ENCODE measurements at places on chromosomes 5 and 9.
A peak's percentile ranks its signal among the peaks of the same experiment; 100 is the strongest.

DNA sequence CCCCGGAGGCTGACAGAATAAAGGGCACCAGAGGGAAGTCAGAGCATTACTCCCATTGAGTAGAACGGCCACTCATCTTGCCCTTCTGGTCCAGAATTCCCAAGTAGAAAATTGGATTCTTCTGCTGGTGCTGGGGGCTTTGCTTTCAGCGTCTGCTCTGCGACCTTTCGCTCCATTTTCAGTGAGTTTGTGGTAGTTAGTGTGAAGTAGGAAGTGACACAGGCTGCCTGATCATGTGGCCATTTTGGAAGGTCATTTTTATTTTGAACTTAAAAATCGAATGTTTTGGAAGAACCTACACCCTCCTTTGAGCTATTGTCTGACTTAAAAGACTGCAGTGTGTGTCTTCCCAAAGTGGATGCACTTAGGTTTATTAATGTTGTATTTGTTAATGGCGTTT lies 56.7 kb upstream of the FAM120AOS start:
- no peak for DNase-seq

- DNase-seq, result no peak
These were observed 1713.5 kb upstream of the ACO1 start for GRCh38 chr9:30670805-30671562.

GRCh38 chr5:55176176-55176818 lies 3.3 kb upstream of the CDC20B start:
- peak; percentile 30 for DNase-seq

DNA sequence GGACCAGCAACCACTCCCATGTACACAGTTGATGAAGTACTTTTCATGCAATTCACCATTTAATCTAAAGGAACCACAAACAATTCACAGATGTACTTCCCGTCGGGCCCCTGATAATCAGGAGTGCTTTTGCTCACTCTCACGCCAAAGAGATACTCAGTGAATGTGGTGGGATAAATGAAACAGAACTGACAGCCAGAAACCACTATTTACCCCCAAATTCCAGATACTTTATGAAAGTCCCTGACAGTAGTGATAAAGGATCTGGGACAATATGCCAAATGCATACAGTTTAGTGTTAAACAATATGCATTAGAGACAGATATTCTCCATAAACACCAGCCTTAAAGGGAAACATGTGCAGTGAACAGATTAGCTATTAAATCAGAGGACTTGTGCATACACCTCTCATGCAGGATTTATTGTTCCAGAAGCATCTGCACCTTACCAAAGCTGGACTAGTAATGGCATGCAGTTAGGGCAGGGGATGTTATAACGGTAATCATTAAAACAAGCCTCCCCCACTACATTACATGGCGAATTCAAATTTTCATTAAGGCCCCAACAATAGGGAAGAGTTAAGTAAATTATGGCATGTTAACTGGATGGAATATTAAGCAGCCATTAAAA lies 74.0 kb upstream of the SLC25A51 start:
- DNase-seq, result no peak

DNA sequence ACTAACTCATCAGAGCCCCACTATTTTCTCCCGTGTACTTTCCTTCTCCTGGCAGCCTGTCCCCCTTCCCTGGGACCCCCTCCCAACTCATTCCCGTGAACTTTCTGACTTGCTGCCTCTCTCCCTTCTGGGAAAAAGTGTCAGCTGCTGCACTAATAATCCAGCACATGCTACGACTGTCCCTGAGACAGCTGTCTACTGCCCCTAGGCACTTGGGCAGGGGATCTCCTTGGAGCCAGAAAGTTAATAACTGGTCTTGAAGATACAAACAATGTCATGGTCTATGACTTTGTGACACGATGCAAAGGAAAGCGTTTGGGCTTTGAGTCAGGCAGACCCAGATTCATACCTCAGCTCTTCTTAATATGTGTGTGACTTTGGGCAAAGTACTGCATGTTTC lies 10.1 kb upstream of the RNF183 start:
- DNase-seq, result no peak

GRCh38 chr5:157290981-157291711 lies 25.2 kb downstream of the CYFIP2 start:
- DNase-seq, result no peak

DNA sequence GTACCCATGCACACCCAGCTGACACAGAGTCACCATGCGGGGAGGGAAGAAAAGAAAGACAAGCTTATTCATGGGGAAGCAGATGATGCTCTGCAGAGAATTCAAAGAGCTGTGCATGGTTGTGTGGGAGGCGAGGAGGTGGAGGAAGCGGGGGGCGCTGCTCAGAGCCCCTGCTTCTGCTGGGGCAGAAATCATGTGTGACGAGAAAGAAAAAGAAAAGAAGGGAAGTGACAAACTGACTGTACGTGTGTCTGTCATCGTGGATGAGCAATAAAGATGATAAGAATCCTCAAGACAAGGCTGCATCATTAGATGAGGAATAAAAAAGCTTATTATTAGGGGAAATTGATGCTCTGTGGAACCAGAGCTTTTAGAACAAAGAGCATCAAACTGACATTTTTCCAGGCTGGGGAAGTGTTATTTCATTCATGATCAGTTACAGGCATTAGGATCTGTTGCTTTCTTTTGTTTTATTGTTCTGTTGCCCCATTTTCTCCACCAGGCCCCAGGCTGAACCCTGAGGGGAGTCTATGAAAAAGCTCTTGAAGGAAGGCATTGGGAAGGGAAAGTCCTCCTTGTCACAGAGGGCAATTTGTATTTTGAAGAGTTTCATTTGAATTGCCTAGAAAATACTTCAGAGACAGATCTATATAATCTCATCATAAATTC lies 20.3 kb upstream of the SH3RF2 start:
- DNase-seq, result no peak

DNA sequence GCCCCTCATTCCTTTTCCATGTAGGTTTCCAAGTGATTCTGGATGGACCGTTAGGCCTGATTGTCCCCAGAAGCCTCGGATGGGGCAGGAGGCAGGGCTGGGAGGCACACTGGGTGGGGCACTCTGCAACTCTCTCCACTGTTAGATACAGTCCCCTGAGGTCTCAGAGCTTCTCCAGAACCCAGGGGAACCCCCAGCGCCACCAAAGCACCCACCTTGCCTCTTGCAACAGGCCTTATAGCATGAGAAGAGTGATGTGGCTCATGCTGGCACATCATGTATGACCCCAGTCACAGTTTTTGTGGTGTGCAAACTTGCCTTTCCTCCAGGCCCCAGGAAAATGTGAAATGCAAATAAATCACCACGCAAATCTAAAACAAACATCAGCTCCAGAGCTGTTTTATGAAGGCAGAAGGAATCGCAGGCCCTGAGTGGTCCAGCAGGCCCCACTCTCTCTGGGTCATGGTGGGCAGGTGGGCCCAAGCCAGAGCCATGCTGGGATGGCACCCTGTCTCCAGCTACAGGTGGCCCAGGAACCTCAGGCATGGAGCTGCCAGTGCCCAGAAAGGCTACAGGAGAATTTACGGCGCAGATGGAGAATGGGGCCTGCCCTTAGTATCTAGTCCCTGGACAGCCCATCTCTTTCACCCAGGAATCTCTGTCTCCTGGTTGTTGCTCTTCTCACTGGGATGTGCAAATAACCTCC lies 36.3 kb upstream of the CDKN2AIPNL start:
- DNase-seq, result no peak

- no peak for DNase-seq
These were observed 209.5 kb downstream of the CD180 start for GRCh38 chr5:66987126-66987525.

GRCh38 chr9:7216004-7216841 lies 458.4 kb downstream of the KDM4C start:
- DNase-seq, result no peak

DNA sequence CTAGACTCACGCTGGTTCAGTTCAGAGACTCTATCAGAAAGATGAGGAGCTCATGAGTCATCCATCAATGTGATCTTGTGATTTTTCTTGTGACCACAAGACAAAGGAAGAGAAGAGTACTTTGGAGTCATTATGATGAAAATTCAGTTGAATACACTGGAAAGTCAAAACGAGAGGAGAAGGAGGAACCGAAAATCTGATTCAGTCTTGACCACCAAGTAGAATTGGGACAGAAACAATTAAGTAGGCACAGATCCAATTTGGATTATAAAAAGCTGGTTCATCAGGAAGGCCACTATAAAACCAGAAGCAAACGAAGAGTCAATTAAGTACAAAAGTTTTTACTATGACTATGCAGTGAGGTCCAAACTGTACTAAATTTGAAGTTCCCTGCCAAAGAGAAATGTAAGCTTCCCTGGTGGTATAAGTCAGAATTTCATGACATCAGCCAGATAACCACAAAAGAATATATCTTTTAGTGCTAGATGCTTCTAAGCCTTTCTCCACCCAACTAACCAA lies 90.9 kb downstream of the THBS4 start:
- no peak for DNase-seq

DNA sequence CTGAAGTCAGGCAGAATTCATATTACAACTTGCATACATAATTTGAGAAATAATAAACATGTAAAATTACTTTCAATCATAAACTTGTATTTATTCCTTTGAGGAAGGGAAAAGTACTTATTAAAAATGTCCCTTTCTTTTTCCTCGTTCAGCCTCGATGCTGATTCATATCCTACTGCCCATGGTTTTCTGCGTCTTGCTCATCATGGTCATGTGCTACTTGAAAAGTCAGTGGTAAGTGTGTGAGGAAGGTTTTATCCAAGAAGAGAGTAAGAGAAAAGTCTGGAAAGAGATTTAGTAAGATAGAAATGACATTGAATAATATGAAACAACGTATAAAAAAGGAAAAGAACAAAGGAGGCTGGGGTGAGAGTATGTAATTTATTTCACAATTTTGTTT lies 85.9 kb downstream of the OSMR start:
- no peak for DNase-seq

DNA sequence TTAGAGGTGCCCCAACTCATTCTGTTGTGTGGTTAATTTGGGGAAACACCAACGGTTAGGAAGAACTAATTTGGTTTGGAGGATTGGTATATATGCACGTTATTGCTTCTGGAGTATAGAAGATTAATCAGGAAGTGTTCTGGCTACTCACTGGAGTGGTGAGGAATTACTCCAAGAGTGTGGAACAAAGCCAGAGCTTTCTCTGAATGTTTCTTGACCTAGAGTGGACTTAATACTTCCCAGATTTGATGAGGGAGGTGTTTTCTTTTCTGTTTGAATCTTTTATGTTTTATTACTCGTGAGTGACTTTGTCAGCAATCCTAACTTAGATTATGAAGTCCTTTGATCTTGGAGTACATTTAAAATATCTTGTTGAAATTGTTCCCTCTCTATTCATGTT lies 163.7 kb downstream of the MAN2A1 start:
- DNase-seq, result no peak
